Thoracic aorta (tissue), 2 donors: ENCODE measurements at places on chromosomes 5 and 9. TPM values are rescaled to one million over a fixed set of nuclear protein-coding genes. Genes with fewer than 3 reads are reported as not detected.

Gene ACOT12
- 2.3 TPM for total RNA-seq

Gene SPATA31C1
- total RNA-seq, result not detected

Gene TPPP
- 13.0 TPM for total RNA-seq

Gene DRD1
- total RNA-seq, result 0.99 TPM

DNA sequence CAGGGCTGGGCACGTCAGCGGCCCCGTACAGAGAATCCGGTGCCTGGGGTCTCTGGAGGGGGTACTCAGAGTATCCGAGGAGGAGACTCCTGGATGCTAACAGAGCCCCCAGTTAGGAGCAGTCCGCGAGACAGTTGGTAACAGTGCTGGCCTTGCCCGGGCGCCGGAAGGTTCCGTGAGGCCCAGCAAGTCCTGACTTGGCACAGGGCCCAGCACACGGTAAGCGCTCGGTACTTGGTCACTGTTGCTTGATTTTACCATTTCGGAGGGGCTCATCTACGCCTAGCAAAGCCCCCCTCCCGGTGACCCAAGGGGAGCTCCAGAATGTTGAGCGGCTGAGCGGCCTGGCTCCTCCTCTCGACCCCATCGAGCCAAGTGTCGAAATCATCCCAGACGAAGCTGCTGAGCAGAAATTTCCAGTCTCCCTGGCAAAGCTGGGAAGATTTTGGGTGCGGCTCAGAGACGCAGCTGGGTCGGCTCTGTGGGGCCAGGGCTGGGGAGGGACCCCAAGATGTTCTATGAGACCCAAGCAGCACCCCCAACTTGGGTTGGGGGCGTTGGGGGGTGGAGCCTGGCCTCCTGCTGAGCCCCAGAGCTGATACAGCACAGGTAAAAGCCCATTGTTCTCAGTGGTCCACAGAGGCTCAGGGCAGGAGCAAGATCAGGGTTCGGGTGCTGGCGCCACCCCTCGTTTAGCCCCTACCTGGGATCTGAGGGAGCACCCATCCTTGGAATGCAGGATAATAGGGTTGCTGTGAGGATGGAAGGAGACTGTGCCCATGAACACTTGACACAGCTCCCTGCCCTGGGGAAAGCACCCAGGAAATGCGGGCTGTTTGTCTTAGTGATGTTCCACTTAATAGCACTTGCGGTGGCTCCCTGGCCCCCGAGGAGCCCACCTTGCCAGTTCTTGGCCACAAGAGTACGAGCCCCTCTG is 137.2 kb downstream of the C9orf50 start:
- peak overlapping the region; percentile 77 for H3K4me3 ChIP-seq
- H3K4me1 ChIP-seq, result peaks cover 87% of the 10 kb centered on the region
- H3K36me3 ChIP-seq, result no peaks in the 10 kb centered on the region
- peak overlapping the region; percentile 100 for H3K27ac ChIP-seq
- H3K27me3 ChIP-seq, result no peaks in the 10 kb centered on the region

GRCh38 chr5:135116160-135116561 is 82.1 kb upstream of the PITX1 start:
- H3K36me3 ChIP-seq, result no peaks in the 10 kb centered on the region
- no peak overlapping the region for H3K4me3 ChIP-seq
- no peaks in the 10 kb centered on the region for H3K27me3 ChIP-seq
- H3K27ac ChIP-seq, result no peak overlapping the region
- H3K4me1 ChIP-seq, result no peaks in the 10 kb centered on the region
- DNase-seq, result no peak

- DNase-seq, result no peak
- no peaks in the 10 kb centered on the region for H3K36me3 ChIP-seq
- H3K27ac ChIP-seq, result no peak overlapping the region
- peaks cover 8% of the 10 kb centered on the region for H3K4me1 ChIP-seq
- H3K4me3 ChIP-seq, result no peak overlapping the region
- no peaks in the 10 kb centered on the region for H3K27me3 ChIP-seq
These were observed 10.4 kb downstream of the NFIB start for GRCh38 chr9:14303521-14303920.

DNA sequence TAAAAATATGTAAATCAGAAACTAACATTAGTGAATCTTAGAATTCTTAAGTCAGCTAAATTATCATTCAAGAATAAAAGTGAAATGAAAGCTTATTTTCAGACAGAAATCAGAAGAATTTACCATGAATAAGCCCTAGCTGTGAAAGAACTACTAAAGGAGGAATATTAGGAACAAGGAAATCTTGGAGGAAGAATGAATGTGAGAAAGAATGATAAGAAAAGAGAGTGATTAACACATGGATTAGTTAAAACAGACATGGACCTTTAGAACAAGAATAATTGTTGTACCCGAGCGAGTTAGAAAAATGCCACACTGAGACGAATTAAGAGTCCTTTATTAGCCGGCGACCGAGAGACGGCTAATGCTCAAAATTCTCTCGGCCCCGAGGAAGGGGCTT is 24.1 kb upstream of the RHOBTB3 start:
- no peak overlapping the region for H3K4me3 ChIP-seq
- no peak for DNase-seq
- no peaks in the 10 kb centered on the region for H3K27me3 ChIP-seq
- H3K36me3 ChIP-seq, result no peaks in the 10 kb centered on the region
- no peaks in the 10 kb centered on the region for H3K4me1 ChIP-seq
- H3K27ac ChIP-seq, result no peak overlapping the region

- H3K36me3 ChIP-seq, result no peaks in the 10 kb centered on the region
- H3K27ac ChIP-seq, result no peak overlapping the region
- H3K27me3 ChIP-seq, result no peaks in the 10 kb centered on the region
- H3K4me1 ChIP-seq, result no peaks in the 10 kb centered on the region
- no peak overlapping the region for H3K4me3 ChIP-seq
These were observed 1401.4 kb downstream of the EFNA5 start for GRCh38 chr5:106269252-106269843.

- no peaks in the 10 kb centered on the region for H3K27me3 ChIP-seq
- peaks cover 13% of the 10 kb centered on the region for H3K4me1 ChIP-seq
- H3K27ac ChIP-seq, result no peak overlapping the region
- H3K36me3 ChIP-seq, result no peaks in the 10 kb centered on the region
- DNase-seq, result no peak
These were observed 145.7 kb downstream of the EBF1 start for GRCh38 chr5:158953929-158954534.
